NCI-H2081 (cell line): ENCODE measurements at places on chromosomes 16 and 17.

DNA sequence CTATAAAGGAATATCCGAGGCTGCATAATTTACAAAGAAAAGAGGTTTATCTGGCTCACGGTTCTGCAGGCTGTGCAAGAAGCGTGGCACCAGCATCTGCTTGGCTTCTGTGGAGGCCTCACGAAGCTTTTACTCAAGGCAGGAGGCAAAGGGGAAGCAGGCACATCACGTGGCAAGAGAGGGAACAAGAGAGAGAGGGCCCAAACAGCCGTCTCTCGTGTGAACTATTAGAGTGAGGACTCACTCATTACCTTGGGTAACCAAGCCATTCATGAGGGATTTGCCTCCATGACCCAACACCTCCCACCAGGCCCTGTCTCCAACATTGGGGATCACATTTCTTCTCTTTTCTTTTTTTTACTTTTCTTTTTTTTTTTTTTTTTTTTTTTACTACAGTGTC lies 7.5 kb upstream of the ALKBH5 start:
- DNase-seq: no peak

DNA sequence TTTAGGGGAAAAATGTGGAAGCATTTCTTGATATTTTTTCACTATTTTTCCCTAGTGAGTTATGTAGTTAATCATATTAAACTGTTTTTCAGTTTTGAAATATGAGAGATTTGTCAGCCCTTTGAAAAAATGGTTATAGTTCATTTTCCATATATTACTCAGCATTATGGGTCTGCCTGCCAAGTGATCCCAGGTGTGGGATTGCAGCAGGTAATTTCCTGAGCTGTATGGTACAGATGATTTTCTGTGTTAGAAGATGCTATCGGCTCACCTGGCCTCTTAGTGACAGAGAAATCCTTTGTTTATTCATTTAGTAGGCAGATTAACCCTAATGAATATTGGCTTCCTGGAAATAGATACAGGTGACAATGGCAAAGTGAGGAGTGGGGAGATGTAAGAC lies 275.1 kb upstream of the TBX2 start:
- no peak for DNase-seq

- no peak for DNase-seq
These were observed 18.7 kb downstream of the USP36 start for GRCh38 chr17:78821961-78822360.

DNA sequence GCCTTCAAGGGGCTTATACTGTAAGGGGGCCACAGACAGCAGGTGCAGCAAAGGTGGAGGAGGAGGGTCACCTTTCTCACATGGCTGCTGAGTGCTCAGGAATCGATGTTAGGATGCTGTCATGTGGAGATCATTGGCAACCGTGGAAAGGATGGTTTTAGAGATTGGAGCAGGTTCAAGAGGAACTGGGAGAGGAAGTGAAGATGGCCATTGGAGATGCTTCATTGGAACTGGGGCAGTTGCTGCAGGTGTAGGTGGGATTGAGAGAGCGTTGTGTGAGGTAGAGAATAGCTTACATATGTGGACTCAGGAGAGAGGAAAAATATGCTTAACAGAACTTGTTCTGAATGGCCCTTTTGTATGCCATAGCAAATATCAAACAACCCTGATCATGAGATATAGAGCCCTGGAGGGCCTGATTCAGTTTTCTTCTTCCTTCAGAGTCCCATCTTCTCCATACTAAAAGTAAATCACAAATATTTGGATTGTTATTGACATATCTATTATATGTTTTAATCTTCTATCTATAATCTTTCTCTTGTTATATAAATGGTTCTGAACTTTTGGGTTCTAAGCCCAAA lies 40.8 kb downstream of the LDHD start:
- DNase-seq: no peak

- no peak for DNase-seq
These were observed 9.6 kb upstream of the WIPF2 start for GRCh38 chr17:40209404-40210093.

DNA sequence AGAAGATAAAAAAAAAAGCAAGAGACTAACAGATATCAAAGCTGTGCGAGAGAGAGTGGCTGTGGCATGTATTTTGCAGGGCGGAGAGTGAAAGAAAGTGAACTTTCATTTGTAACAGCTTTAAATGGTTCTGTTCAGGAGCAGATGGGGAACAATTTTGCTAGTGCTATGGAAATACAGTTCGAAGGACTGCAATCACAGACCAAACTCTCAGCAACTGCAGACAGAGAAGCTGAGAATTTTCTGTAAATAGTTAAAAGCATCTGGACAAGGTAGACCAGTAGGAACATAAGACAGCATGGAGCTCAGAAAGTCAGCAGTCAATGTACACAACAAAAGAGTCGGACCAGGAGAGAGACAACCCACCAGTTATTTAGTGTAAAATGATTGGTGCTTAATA lies 62.3 kb downstream of the TBX4 start:
- DNase-seq: no peak

GRCh38 chr17:64449545-64449944 lies 630 bp downstream of the MILR1 start:
- no peak for DNase-seq

GRCh38 chr17:13587487-13588338 lies 14.0 kb downstream of the HS3ST3A1 start:
- no peak for DNase-seq

DNA sequence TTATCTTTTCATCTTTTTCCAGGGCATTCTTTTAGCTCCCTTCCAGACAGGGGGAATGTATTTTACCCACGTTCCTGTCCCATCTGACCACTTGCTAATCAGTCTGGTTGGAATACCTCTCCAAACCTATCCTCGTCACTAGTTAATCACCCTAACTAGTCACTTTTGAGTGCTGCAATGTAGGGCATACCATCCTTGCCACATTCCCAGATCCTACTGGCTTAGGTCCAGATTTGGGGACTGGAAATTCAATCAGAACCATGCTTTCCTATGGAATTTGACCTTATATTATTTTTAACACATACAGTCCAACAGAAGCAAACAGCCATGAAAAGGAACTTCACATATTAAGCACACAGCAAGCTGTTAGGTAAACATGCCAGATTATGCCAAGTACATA lies 29.7 kb downstream of the NACA2 start:
- DNase-seq: no peak

GRCh38 chr17:65297916-65298315 lies 160.7 kb downstream of the RGS9 start:
- no peak for DNase-seq

DNA sequence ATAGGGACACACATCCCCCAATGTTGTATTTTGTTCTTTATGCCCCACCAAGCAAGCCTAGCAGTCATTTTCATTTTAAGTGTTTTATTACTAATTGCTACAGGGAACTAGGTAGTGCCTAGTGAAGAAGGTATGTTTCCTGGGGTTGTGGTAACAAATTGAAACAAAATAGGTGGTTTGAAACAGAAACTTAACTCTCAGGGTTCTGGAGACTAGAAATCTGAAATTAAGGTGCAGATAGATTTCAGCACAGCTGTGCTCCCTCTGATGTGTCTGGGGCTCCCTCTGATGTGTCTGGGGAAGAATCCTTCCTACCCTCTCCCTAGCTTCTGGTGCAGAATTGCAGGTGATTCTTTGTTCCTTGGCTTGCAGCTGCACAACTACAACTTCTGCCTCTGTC lies 390.1 kb downstream of the ZFHX3 start:
- DNase-seq: no peak

- DNase-seq: no peak
These were observed 199.8 kb upstream of the CHMP6 start for GRCh38 chr17:80791758-80792284.

DNA sequence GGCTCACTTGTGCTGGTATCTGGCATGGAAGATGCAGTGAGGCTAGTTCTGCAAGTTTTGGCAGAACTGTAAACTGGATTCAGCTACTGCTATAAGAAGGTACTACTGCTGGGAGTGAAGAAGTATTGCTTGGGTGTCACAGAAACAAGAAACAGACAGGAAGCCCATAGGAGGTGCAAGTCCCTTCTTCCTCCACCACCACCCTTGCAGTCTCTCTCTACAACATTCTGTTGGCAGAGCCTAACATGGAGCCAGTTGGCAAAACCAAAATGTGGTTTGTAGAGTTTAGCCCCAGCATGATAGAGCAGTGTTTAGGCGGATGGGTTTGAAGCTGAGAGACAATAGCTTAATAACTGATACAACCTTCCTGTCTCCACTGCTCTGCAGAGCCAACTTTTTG lies 72.6 kb downstream of the NLK start:
- DNase-seq: no peak

- no peak for DNase-seq
These were observed 3.8 kb downstream of the CBX4 start for GRCh38 chr17:79835470-79835899.

- no peak for DNase-seq
These were observed 11.6 kb downstream of the ZNRF1 start for GRCh38 chr16:75010427-75010826.

GRCh38 chr17:62744259-62744658 lies 63.9 kb downstream of the MARCHF10 start:
- DNase-seq: no peak

DNA sequence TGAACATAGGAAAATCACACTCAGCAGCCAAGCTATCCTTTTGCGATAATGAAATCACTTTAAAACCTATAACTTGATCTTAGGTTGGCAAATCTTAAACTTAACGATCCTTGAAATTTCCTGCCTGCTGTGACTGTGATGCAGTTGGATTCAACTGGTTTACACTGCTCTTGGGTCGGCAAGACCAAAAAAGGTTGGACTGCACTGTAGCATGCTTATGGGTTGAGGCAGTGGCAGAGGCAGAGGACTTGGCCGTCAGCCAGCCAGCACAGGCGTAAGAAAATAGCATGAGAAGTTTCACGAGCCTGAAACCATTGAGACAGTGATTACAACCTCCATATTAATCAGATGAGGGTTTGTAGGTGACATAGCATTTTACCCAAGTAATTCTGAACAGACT lies 21.4 kb downstream of the WSB1 start:
- no peak for DNase-seq

DNA sequence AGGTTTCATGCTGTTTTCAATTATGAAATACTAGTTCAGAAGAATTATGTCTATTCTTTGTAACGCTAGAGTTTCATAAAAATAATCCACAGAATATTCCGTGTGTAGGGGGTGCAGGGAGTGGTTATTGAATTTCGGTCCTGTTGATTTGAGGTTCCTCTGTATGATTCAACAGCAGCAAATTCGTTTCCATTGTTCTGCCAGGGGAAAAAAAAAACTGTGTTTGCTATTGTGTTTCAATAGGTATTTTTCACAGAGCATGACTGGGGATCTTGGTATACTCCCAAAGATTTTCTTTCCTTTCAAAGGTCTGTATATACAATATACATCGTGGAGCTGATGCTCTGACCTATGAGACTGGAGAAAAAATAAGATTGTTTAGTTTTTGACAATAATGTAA lies 15.8 kb downstream of the SHISA9 start:
- no peak for DNase-seq

DNA sequence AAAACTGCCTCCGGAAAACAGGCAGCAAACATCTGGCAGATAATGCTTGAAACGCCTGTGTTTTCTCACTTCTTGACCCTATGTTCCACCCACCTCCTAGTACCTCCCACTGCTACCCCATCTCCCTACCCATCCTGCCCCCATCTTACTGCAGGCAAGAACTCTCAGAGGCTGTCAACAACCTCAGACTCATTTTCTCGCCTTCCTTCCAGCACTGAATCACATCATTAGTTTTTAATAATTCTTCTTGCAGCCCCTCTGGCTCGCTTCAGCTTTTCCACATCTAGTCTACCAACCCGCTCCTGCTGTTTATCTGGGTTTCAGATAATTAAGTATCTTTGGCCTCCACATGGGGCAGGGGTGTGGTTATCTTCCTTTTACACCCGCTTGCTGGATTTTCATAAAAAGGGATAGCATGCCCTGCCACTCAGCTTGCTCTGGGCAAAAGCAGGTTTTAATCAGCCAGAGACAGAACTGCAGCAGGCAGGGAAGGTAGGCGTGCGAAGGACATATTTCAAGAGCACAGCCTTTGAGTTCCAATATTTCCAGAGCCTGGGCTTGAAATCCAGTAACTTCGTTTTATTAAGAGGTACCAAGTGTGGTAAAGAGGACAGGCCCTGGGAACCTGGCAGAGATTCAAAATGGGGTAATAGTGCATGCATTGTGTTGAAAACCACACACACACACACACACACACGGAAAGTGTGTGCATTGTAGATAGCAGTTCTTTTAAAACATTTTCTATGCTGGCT lies 87.5 kb downstream of the BMERB1 start:
- DNase-seq: no peak

GRCh38 chr16:84726079-84726668 lies 26.4 kb downstream of the USP10 start:
- DNase-seq: peak; percentile 37

DNA sequence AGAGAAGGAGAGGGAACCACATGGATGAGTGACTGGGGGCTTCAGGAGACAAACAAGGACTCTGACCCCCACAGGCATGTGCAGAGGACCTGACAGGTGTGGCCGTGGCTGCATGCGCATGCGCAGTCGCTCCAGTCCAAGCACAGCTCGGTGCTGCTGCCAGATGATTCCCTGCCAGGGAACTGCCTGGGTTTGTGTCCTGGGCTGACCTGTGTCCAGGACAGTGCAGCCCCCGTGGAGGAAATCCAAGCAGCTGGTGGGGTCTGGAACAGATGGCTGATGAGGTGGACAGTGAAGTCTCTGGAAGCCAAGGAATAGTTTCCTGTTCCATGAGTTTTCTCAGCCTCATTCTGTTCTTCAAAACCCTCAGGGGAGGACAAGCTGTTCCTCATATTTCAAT lies 27.3 kb downstream of the LASP1 start:
- DNase-seq: no peak

DNA sequence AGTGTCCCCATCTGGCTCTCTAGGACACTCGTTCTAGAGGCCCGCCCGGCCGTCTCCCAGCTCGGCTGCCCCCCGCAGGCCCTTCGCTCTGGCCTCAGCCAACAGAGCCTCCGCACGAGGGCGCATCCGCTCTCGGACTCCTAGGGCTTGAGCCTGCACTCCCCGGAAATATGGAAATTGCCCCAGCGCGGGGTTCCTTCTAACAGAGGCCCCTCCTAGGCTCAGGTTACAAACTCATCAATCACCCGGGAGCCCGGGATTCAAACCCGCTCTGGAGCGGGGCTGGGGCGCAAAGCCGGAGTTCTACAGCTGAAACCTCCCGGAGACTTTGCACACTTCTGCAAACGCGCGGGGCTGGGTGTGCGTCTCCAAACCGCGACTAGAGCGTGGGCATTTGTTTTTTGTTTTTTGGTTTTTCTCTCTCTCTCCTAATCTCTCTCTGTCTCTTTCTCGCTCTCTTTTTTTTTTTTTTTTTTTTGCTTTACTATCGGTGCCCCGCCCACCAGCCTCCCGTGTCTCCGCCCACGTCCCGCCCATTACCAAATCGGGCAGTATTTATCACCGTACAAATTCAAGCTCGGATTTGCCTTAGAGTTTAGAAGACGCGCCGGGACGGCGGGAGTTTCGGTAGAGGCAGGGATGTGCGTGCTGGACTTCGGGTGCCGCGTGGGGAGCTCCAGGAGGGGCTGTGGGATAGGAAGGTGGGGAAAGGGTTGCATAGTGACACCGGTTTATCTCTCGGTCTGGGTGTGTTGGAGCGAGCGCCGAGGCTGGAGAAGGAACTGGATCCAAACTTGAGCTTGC lies 2.4 kb upstream of the FOXL1 start:
- DNase-seq: peak; percentile 5

- DNase-seq: no peak
These were observed 23.0 kb upstream of the TNS4 start for GRCh38 chr17:40524243-40524965.

GRCh38 chr16:12580809-12581208 lies 222.9 kb downstream of the CPPED1 start:
- no peak for DNase-seq
